ENCODE measurements at places on chromosomes 1 and 21.

DNA sequence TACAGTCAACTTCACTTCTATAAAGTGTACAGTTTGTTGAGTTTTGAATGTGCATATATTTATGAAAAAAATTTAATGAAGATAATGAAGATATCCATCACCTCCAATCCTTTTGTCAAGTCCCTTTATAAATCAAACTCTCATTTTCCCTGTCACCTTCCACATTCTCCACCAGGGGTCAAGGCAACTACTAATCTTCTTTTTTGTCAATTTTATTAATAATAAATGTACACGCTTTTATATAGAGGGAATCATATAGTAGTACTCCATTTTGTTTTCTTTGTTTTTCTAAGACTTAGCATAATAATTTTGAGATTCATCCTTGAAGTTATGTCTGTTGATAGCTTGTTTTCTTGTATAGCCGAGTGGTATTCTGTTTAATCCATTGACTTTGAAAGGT is 1594.2 kb upstream of the PRMT6 start:
- no peak for DNase-seq

DNA sequence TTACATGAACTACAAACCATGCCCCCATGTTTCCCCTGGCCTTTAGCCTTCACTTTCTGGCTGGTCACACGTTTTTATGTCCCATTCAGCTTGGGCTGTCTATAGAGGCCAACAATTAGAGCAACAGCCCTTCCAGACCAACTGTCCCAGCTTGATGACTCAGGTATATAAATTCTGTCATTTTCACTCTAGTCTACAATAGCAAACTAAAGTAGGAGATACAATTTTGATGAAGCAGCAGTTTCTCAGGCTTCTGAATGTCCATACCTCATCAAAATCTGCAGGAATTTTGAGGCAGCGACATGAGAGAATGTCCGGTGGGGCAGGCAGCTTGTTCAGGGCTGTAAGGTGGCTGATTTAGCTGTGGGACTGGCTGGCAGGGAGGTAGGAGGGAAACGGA is 45.6 kb upstream of the VAV3 start:
- no peak for DNase-seq

- DNase-seq = no peak
Observed at GRCh38 chr1:180255536-180256340, 25.7 kb downstream of the LHX4 start.

- DNase-seq = no peak
Observed at GRCh38 chr1:53432611-53433010, 26.6 kb upstream of the DMRTB1 start.

DNA sequence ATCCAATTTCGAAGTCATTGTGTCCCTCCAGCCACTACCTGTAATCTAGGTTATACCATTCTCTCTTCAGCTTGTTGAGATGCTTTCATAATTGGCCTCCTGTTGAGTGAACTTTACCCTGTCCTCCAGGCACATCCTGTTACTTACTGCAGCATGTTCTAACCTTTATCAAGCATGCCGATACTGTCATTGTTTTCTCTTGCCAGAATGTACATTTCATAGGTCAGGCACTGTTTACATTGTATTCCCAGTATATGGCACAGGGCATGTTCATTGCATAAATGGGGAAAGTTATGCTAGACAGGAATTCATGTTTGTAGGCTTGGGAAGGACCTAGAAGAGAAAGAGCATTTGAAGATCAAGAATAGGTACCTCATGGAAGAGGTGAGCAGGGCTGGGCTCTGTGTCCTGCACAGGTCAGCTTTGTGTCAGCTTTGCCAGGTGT is 10.2 kb downstream of the CXADR start:
- DNase-seq = no peak

DNA sequence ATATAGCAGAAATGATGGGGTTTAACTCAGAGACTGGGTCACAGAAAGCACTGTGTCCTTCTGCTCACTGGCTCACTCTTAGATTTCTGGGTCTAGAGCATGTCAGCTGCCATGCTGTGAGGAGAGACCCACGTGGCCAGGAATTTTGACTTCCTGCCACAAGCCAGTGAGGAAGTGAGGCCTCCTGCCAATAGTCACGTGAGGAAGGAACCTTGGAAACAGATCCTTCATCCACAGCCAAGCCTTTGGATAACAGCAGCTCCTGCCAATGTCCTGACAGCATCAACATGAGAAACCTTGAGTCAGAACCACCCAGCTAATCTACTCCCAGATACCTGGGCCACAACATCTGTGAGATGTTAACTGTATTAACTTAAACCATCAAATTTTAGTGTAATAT is 114.5 kb upstream of the PLPPR5 start:
- DNase-seq = no peak

- no peak for DNase-seq
Observed at GRCh38 chr1:232368821-232369321, 261.1 kb downstream of the SIPA1L2 start.

GRCh38 chr1:230696722-230697437 is 17.0 kb downstream of the AGT start:
- no peak for DNase-seq

DNA sequence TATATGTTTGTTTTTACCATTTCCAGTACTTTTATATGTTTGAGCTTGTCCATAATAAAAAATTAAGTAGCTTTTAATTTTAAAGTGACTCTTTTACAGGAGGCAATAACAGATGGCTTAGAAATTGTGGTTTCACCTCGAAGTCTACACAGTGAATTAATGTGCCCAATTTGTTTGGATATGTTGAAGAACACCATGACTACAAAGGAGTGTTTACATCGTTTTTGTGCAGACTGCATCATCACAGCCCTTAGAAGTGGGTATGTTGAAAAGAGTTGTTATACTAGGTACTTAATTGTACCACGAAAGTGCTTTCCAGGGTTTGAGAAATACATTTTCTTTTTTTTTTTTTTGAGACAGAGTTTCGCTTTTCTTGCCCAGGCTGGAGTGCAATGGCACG is 46.1 kb downstream of the RNF2 start:
- DNase-seq = no peak

DNA sequence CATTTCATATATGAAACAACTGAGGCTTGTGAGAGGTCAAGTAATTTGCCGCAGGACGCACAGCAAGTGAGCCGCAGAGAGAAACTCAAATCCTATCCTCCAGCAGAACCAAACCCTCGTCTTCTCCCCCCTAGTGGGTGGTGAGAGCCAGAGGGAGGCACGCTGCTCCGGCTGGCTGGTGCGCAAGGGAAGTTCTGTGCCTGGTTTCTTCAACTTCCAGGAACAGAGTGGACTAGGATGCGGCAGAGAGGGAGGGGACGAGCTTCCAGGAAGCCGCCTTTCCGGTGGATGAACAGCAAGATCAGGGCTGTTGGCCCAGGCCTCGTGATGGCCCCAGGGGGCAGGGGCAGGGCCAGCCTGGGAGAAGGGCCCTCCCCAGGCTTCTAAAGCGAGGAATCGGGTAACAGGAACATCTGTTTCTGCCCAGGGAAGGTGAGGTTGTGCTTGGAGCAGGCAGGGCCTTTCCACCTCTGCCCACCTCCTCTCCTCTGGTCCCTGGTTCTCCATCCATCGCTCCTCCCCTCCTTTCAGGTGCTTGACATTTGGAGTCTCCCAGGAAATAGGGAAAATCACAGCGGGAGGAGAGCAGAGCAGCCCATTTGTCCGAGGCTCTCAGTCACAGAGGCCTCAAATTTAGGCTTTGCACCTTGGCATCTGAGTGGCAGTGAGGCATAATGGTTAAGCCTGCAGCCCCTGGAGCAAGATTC is 16.8 kb upstream of the PDIK1L start:
- no peak for DNase-seq

GRCh38 chr1:18021242-18021641 is 86.4 kb upstream of the IGSF21 start:
- DNase-seq = no peak

GRCh38 chr1:204507317-204508105 is 8.7 kb upstream of the MDM4 start:
- DNase-seq = no peak

DNA sequence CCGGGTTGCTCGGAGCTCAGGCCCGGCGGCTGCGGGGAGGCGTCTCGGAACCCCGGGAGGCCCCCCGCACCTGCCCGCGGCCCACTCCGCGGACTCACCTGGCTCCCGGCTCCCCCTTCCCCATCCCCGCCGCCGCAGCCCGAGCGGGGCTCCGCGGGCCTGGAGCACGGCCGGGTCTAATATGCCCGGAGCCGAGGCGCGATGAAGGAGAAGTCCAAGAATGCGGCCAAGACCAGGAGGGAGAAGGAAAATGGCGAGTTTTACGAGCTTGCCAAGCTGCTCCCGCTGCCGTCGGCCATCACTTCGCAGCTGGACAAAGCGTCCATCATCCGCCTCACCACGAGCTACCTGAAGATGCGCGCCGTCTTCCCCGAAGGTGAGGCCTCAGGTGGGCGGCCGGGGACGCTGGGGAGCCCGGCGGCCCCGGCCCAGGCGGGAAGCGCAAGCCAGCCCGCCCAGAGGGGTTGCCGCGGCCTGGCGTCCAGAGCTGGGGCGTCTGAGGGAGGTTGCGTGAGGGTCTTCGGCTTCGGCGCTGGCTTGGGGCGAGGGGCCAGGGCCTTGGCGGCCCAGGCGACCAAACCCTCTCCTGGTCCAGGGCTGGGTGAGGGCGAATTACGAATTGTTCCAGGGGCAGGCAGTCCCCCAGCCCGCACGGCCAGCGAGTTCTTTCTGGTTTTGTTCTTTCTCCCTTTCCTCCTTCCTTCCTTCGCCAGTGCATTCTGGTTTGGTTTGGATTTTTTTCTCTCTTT is 805 bp downstream of the SIM2 start:
- no peak for DNase-seq

DNA sequence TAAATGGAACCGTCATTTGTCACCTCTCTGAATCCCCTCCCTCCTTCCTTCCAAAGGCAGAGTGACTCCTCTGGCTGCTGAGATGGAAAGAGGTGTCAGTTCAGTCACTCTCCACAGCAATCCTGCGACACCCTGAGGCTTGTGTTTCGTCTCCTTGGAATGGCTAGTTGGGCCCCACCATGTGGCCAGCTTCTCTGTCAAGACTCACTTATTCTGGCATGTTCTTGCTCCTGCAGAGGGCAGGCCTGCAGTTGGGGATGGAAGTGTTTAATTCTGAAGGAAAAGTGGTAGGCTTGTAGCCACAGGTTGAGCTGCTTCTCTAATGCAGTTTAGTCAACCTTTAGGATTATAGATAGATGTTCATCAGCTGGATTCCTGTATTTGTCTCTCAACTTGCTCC is 149.6 kb downstream of the LMO4 start:
- no peak for DNase-seq

- no peak for DNase-seq
Observed at GRCh38 chr1:17875171-17875881, 120.2 kb downstream of the ACTL8 start.

DNA sequence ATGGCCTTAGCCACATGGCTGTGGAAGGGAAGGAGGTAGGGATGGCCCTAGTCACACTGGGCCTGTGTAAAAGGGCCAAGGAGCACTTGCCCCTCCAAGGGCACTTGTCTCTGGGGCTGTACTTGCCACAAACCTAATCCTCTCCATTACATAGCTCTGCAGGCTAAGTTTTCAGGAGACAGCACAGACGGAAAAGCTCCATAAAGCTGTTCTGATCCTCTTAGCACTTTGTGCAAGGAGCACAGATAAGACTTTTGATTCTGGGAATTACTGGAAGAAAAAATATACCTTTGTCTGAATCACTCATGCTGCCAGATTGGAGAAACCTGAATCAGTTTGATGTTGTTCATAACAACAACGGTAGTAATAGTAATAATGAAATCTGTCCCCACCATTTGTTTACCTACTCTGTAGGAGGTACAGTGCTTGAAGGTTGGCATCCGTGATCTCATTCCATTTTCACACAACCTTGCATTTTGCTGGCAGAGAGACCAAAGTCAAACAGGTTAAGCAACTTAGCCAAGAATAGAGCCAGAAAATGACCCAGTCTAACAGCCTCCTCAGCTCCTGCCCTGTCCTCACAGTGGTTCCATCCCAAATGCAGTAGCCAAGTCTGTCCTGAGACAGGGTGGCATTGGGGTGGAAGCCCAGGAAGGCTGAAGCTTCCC is 207.1 kb downstream of the ROR1 start:
- no peak for DNase-seq

GRCh38 chr1:3552176-3552575 is 59.1 kb downstream of the MEGF6 start:
- DNase-seq = no peak

DNA sequence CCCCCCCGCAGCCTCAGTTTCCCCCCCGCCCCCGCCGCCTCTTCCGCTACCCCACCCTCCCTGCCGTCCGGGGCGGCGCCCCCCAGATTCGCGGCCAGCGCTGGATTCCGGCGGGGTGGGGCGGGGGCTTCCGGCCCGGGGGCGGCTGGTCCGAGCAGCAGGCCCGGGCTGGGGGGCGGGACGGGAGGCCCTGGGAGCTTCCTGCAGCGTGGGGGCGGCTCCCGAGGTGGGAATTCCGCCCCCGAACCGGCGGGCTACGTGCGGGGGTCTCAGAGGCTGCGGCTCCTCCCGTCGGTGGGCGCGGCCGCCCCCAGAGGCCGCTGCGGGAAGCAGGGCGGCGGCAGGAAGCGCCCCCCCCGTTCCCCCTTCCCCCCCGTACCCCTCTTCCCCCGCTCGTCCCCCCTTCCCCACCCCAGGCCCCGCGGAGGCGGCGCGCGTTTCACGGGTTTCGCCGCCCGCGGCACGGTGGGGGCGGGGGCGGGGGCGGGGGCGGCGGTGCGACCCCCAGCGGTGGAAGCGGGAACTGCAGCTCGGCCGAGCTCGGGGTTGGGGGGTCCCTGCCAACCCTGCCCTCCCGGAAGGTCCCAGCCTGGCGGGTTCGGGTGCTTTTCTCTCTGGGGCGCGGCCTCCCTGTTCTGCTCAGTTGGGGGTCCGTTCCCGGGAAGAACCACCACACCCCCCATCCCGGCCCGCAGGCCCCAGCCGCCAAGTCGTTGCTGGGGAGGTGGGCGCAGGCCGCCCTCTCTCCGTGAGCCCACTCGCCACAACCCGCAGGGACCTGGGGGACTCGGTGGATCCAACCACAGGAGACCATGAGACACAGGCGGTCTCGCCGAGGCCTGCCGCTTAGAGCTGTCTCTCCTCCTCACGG is 76.3 kb downstream of the MORN1 start:
- DNase-seq = peak; percentile 49

DNA sequence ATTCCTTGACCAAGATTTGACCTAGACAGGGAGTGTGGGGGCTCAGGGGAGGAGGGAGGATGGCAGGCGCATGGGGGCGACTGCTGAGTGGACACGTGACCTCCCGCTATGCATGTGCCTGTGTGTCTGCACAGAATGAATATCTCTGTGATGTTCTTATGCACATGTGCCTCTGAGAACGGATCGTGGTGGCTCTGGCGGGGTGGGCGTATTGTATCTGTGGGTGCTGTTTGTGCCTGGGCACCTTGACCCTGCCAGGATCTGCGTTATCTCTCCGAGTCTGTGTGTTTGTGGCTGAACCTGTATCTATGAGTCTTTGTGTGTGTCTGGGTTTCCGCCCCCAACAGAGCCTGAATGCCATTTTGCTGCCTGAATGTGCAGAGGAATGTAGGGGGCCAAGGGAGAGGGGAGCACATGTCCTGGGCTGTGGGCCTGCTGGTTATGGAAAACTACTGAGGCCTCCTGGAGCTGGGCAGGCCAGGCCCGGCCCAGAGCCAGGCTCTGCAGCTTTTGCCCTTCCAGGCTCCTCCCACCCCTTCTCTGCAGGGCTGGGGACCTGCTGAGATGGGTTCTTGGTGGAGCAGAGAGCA is 102.5 kb downstream of the EBNA1BP2 start:
- DNase-seq = no peak

- DNase-seq = no peak
Observed at GRCh38 chr21:26847002-26847401, 1.8 kb upstream of the ADAMTS1 start.
